ENCODE measurements at places on chromosomes 11 and 22.

DNA sequence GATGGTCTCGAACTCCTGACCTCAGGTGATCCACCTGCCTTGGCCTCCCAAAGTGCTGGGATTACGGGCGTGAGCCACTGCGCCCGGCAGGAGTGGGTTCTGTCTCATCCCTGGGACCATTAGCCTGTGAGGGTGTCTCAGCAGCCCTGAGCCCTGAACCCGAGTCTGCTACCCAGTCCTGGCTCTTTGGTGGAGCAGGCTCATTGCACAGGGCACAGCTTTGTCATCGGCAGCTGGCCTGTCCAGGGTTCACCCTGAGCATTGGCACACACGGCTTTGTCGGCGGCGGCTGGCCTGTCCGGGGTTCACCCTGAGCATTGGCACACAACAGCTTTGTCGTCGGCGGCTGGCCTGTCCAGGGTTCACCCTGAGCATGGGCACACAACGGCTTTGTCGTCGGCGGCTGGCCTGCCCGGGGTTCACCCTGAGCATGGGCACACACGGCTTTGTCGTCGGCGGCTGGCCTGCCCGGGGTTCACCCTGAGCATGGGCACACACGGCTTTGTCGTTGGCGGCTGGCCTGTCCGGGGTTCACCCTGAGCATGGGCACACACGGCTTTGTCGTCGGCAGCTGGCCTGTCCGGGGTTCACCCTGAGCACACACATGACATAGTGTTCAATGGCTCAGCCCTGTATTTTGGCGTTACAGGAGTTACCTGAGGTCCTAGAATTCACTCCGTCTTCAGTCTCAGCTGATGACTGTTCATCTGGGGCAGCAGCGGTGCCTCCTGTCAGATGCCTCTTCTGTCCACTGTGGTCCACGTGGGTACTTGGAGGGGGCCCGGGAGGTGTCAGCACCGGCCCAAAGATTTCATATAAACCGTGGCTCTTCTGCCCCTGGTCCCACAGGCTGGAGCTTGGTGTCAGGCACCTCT is 1082.5 kb downstream of the BRD1 start:
- no peak for DNase-seq

DNA sequence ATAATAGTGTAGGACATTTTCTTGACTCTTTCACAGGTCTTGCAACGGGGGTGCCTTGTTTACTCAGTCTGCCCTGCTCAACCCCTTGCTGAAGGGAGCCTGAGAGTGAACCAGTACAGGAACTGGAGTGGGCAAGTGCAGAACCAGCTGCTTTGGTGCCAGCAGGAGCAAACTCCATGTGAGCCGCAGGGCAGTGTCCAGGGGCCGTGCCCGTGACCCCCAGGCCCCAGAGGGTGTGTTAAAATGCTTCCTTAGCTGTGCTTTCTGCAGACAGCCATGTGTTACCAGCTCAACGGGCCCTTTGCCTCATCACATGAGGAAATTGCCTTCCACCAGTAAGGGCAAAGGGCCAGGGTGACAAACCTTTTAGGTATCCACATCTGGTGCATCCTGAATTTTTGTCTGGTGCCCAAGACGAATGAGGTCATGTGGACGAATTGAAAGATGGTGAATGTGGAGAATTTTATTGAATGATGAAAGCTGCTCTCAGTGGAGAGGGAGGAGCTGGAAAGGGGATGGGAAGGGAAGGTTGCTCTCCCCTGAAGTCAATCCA is 53.6 kb upstream of the OR5D13 start:
- DNase-seq = no peak

DNA sequence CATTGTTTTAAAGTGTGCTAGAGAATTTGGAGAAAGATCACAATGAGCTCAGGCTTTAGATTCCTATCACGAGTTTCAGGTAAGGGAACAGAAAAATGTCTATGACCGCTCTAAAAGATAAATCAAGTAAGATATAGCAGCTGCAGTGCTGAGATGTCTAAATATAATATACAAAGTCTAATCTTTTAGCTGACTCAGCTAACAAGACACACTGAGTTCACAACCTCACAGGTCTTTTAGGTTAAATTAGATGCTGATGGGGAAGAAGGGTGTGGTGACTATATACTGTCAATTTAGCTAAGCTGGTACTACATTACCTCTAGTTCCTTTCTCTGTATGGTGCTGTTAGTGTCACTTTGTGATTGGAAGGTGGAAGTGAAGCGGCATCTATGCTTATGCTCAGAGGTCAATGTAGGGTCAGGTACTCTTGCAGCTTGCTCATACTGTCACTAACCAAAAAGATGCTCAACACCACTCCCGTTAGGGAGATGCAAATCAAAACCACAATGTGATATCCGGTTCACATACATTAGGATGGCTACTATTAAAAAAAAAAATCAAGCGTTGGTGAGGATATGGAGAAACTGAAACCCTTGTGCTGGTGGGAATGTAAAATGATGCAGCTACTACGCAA is 283.5 kb downstream of the SWAP70 start:
- DNase-seq = no peak

- no peak for DNase-seq
These were observed 5.9 kb downstream of the LMNTD2 start for GRCh38 chr11:554428-555226.

- DNase-seq = no peak
These were observed 22.1 kb upstream of the UCP3 start for GRCh38 chr11:74030723-74031676.

DNA sequence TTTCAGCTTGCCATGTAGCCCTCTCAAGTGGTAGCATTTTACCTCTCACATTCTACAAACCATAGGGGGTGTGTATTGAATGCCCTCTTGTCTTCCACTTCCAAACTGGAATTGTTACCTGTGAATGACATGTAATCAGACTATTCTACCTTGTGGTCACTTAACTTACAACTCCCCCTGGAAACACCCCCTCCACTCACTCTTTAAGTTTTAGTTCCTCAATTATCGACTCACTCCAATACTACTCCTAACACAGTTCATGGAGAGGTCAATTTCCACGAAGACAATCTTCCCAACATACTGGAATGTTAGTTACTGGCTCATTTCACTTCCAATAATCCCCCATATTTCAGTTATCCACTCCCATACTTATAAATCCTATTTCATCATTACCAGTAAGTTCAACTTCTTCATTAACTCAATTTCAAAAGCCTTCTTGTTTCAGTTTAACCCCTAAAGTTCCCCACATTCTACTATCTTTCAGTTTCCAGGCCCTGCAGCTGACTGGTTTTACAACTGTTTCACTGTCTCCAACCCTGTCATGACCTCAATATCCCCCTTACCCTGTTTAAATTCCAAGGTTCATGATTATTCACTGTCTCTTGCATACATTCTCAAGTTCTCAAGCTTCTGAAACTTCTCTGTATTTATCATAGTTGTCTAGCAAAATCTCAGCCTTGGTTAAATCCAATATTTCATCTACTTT is 92.5 kb downstream of the C11orf87 start:
- DNase-seq = no peak

- no peak for DNase-seq
These were observed 259.8 kb upstream of the BLID start for GRCh38 chr11:122375687-122376399.

GRCh38 chr11:93089474-93090102 is 108.2 kb downstream of the SLC36A4 start:
- DNase-seq = no peak
